NCI-H1694 (cell line): ENCODE measurements at places on chromosomes 12 and 14.

GRCh38 chr12:89783359-89784060 is 74.9 kb upstream of the ATP2B1 start:
- DNase-seq, result no peak

- DNase-seq, result no peak
Observed at GRCh38 chr12:66648033-66648735, 30.7 kb downstream of the GRIP1 start.

DNA sequence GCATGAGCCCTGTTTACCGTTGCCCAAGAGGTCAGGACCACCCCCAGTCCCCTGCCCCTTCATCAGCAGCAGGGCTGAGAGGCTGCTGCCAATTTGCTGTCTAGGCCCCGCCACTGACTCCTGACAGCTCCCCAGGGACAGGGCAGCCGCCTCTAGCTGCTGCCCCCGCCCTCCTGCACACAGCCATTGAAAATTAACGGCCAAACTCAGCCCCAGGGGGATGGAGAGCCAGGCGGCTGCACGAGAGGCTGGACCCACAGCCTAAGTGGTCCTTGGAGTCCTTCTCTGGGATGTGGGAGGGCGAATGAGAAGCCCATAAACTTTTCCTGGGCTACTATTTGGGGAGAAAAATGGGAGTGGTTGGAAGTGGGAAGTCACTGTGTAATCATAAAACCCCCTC is 4.6 kb downstream of the FOXN4 start:
- no peak for DNase-seq

DNA sequence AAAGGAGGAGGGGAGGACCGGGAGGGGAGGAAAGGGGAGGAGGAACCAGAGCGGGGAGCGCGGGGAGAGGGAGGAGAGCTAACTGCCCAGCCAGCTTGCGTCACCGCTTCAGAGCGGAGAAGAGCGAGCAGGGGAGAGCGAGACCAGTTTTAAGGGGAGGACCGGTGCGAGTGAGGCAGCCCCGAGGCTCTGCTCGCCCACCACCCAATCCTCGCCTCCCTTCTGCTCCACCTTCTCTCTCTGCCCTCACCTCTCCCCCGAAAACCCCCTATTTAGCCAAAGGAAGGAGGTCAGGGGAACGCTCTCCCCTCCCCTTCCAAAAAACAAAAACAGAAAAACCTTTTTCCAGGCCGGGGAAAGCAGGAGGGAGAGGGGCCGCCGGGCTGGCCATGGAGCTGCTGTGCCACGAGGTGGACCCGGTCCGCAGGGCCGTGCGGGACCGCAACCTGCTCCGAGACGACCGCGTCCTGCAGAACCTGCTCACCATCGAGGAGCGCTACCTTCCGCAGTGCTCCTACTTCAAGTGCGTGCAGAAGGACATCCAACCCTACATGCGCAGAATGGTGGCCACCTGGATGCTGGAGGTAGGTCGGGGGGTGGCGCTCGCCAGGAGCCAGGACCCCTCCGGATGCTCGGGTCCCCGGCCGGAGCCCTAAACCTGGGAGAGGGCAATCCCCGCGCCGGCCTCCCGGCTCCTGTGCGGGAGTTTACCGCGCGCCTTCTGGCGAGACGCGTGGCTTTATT is at the start of gene CCND2:
CCND2 (plus strand) TSS at position 111 of the 744 bp plus-strand sequence; CDS start at position 390, 279 bp downstream.
- no peak for DNase-seq

- no peak for DNase-seq
Observed at GRCh38 chr12:53623548-53624385, 2.4 kb downstream of the ATF7 start.

- DNase-seq, result no peak
Observed at GRCh38 chr12:76236640-76237039, 111.6 kb downstream of the BBS10 start.

DNA sequence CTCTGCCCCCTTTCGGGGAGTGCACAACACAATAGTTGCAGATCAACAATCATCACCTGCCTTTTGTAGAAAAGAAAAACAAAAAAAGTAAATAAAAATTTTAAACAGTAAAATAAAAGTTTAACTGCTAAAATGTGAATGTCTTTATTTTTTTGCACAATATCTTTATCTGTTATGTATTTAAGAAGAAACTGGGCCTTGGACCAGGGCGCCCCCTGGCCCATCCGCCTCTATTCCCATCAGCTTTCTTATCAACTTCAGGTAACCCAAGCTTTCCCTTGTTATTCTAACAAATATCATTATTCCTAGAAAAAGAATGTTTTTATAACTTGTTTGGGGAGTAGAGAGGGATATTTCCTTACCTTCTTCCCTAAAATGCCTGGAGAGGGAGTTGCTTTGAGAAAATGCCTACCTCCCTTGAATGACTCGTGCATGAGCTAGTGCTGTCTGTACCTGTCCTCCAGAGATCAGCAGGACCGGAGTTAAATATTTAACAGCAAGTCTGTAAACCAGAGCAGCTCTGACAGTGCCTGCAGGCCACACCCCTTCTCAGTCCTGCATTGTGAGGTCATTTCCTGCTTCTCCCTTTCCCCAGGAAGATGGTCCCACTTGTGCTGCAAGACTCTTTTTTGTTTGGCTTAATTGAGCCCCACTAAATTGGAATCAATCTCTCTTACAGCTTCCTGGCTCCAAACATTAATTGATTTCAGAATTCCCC is 192.8 kb upstream of the RGS6 start:
- DNase-seq, result no peak

DNA sequence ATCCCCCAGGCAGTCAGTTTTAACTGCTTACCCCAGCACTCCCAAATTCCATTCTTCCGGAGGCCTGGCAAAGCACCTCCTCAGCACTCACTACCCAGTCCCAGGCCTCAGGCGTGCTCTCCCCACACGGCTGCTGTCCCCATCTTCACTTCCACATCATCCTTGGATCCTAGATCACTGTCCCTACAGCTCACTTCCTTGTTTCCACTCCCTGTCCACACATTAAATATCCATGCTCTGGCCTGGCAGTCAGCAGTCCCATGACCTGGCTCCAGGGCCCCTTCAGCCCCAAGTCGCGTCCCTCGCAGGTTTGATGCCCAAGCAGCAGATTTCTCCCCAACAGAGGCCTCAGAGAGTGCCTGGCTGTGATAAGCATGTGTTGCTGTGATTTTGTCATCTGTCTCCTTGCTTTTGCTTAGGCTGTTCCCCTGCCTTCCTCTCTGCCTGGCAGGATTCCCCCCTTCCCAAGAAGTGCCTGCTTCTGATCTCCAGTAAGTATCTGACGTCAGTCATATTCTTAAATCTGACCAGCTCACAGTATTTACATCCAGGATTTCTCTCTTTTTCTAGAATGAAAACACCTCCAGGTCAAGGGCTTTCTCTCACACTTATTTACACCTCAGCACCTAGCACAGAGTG is 241.7 kb downstream of the ZFP36L1 start:
- no peak for DNase-seq

DNA sequence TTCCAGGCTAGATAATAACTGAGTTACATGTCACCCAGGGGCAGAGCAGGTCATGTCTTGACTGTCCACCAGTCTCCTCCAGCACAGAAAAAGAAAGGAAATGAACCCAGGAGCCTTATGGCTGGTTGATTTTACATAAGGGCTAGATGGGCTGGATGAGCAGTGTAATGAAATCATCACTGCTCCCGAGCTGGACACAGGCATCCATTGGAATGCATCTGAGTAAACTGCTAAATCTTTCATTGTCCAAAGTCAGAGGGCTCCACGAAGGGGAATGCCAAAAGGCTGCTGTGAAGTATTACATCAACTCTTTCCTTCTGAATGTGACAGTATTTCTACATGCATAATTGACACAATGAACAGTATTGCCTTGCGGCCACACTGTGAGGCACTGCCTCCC is 30.1 kb upstream of the TSPAN11 start:
- no peak for DNase-seq

DNA sequence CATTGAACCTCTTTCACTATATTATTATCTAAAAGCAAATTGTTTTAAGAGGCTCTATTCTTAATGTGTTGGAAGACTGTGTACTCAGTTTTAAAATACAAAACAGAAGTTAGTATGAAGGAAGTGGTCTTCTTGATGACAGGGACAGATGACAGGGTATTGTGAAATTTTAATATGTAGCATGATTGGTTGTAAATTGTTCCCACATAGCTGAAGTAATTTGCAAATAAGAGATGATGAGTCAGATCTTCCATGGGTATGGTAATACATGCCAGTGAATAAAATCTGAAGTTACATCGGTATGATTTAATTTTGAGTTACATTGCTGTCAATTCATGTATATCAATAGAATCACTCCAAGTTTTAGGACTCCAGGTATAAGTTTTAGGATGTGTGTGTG is 454.8 kb downstream of the AEBP2 start:
- DNase-seq, result no peak

DNA sequence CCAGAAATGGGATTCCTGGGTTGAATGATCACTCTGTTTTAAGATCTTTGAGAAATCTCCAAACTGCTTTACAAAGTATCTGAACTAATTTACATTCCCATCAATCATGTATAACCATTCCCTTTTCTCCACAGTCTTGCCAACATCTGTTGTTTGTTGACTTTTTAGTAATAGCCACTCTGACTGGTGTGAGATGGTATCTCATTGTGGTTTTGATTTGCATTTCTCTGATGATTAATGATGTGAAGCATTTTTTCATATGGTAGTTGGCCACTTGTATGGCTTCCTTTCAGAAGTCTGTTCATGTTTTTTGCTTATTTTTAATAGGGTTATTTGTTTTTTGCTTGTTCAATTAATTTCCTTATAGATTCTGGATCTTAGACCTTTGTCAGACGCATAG is 211.8 kb upstream of the AVPR1A start:
- no peak for DNase-seq

DNA sequence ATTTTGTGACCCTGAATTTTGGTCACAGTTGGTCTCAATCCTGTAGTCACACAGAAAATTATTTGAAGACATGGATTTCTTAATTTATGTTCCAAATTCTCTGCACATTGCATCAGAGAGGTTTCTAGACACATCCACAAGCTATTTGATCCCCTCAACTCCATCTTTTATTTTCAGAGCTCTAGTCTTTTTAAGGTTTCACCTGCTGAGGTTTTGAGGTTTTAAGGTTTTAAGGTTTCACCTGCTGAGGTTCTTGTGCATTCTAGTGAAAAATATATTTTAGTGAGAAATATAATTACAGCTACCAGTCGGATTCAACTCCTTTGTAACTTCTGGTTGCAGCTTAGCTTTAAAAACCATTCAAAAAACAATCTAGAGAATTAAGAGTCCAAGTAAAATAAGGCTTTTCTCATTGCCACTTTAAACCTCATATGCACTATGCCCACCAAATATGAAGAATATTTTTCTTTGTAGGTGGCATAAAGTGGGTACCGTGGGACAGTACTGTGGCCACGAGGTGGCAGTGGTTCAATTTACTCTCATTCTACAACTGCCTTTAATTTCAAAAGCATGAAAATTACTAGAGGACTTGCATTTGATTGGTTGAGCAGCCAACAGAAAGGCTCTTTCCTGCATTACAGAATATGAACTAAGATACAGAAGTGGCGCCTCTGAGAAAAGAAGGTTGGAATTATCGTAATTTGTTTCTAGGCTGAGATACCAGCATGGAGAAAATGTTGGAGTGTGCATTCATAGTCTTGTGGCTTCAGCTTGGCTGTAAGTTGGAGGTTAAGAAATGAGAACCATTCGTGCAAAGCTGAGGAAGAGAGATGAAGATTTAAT is 366.5 kb upstream of the OR4E1 start:
- DNase-seq, result no peak

- no peak for DNase-seq
Observed at GRCh38 chr12:96883571-96883970, 23.5 kb upstream of the NEDD1 start.

DNA sequence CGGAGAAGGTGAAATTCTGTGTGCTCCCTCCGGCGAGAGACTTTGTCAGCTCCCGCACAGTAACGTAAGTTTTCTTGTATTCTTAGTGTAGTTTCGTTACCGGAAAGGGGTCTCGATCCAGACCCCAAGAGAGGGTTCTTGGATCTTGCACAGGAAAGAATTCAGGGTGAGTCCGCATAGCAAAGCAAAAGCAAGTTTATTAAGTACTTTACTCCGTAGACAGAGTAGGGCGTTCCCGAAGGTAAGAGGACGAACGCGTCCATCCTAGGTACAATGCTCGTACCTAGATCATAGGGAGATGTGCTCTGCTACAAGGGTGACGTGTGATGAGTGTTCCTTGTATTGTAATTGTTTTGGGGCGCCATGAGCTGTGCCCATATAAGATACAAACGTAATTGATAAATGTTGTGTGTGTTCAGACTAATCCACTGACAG is 293 bp downstream of the IFI27L1 start:
- no peak for DNase-seq

DNA sequence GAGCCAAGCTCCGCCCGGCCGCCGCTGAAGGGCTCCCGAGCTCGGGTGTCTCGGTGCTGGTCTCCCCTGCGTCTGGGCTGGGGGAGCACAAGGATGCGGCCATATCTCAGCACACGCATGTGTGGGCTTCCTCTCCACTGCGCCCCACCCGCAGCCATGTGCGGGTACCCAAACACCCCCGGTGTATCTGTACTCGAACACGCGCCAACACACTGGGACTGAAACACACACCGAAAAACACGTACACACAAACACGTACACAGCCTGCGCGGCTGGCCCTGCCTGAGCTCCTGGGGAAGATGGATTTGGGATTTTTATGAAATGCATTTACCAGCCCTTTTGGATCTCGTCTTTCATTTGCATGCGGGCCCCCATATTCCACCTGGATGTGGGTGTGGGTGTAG is 897 bp upstream of the TBX3 start:
- no peak for DNase-seq

GRCh38 chr12:131276501-131277185 is 322.9 kb downstream of the ADGRD1 start:
- DNase-seq, result no peak

- peak; percentile 52 for DNase-seq
Observed at GRCh38 chr12:18837025-18837424, 99.1 kb downstream of the CAPZA3 start.

- peak; percentile 65 for DNase-seq
Observed at GRCh38 chr14:81450100-81450531, 50.0 kb upstream of the STON2 start.

- no peak for DNase-seq
Observed at GRCh38 chr14:91008759-91009409, 51.6 kb downstream of the RPS6KA5 start.

DNA sequence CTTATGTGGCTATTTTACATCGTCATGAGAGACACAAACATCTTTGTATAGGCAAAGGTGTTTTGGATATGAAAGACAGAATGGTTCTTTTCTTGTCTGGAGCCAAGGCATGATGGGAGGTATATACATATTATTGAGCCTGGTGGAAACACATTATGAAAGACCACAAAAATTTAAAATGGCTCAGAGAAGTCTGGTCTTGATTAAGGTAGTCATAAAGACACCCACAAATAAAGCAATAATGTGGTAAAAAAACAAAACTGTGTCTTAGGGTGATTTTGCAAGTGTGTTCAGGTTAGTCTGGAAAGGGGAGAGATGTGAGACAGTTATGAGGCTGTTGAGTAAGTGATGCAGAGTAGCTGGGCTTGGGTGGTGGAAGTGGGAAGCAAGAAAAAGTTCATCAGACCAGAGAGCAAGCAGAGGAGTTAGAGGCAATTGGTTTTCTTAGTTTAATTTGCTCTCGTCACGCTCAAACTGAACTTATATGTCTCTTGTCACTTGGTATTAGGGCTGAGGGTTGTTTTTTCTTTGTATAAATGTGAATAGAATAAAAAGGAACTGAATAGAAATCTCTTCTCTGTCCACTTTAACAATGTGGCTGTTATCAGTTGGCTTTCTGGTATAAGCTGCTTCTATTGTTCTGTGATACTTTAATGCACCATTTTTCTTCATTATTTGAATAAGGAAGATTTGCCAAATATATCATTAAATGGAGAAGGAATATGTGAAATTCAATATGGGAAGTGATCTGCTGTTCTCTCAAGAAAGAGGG is 115.0 kb downstream of the AKAP6 start:
- DNase-seq, result no peak

GRCh38 chr12:54734196-54734950 is 86.2 kb upstream of the DCD start:
- no peak for DNase-seq

GRCh38 chr12:60266381-60266852 is 670.6 kb downstream of the SLC16A7 start:
- no peak for DNase-seq
